Thoracic aorta endothelial cell (primary cell): ENCODE measurements at places on chromosomes 13 and 19. TPM values are rescaled to one million over a fixed set of nuclear protein-coding genes. Genes with fewer than 3 reads are reported as not detected.

IRGC gene
- total RNA-seq = not detected in 2 replicates

ADGRE2 gene
- total RNA-seq = not detected in 2 replicates

CEACAM1 gene
- total RNA-seq = 0.66 and 1.5 TPM in 2 replicates

ZNF112 gene
- total RNA-seq = 7.2 and 8.2 TPM in 2 replicates

FCER2 gene
- total RNA-seq = not detected in 2 replicates

MEX3D gene
- 57.1 and 62.6 TPM in 2 replicates for total RNA-seq

KLF1 gene
- total RNA-seq = not detected in 2 replicates

C19orf12 gene
- 18.0 and 20.2 TPM in 2 replicates for total RNA-seq

GARIN5A gene
- total RNA-seq = not detected in 2 replicates

FFAR2 gene
- not detected in 2 replicates for total RNA-seq

NECTIN2 gene
- total RNA-seq = 89.5 and 108 TPM in 2 replicates

FXYD3 gene
- not detected in 2 replicates for total RNA-seq

ZNF865 gene
- 1.6 and 1.8 TPM in 2 replicates for total RNA-seq

ZNF628 gene
- total RNA-seq = 2.4 and 3.2 TPM in 2 replicates

SRRM5 gene
- total RNA-seq = 0.07 and 0.27 TPM in 2 replicates
